ENCODE measurements at places on chromosomes 4 and X. TPM values are rescaled to one million over a fixed set of nuclear protein-coding genes. Genes with fewer than 3 reads are reported as not detected.

Gene PLS3
- 507 TPM for total RNA-seq

Gene COL4A6
- 0.97 TPM for total RNA-seq

Gene SLC10A4
- 0.30 TPM for total RNA-seq

Gene CXCL11
- total RNA-seq = 12.0 TPM

Gene MAGEC1
- total RNA-seq = not detected

Gene REPS2
- total RNA-seq = 1.3 TPM

Gene F8A3
- 0.30 TPM for total RNA-seq

Gene CLIC2
- total RNA-seq = 0.30 TPM

Gene TEX13D
- not detected for total RNA-seq

Gene WFS1
- 7.8 TPM for total RNA-seq

Gene USP46
- total RNA-seq = 18.5 TPM

Gene MGARP
- total RNA-seq = 59.3 TPM

Gene F9
- total RNA-seq = not detected

Gene PLP2
- total RNA-seq = 7.8 TPM

Gene SORCS2
- not detected for total RNA-seq

Gene ARMCX6
- total RNA-seq = 35.1 TPM

Gene TCEAL6
- total RNA-seq = not detected

Gene FGFR3
- 1.9 TPM for total RNA-seq

Gene RHOXF1
- not detected for total RNA-seq

Gene IL13RA1
- total RNA-seq = 52.6 TPM

Gene SLC10A3
- 8.4 TPM for total RNA-seq

Gene MAGEA12
- not detected for total RNA-seq

Gene GPR50
- total RNA-seq = not detected

Gene RIBC1
- total RNA-seq = 0.30 TPM

Gene SRPK3
- total RNA-seq = not detected

Gene SUPT20HL1
- not detected for total RNA-seq

Gene FAM47E
- not detected for total RNA-seq

Gene ACSL1
- 16.6 TPM for total RNA-seq

Gene CT47B1
- not detected for total RNA-seq

Gene CHRDL1
- not detected for total RNA-seq

All from epithelial cell of umbilical artery (primary cell).